ENCODE measurements at places on chromosomes 2 and 18. TPM values are rescaled to one million over a fixed set of nuclear protein-coding genes. Genes with fewer than 3 reads are reported as not detected.

DNA sequence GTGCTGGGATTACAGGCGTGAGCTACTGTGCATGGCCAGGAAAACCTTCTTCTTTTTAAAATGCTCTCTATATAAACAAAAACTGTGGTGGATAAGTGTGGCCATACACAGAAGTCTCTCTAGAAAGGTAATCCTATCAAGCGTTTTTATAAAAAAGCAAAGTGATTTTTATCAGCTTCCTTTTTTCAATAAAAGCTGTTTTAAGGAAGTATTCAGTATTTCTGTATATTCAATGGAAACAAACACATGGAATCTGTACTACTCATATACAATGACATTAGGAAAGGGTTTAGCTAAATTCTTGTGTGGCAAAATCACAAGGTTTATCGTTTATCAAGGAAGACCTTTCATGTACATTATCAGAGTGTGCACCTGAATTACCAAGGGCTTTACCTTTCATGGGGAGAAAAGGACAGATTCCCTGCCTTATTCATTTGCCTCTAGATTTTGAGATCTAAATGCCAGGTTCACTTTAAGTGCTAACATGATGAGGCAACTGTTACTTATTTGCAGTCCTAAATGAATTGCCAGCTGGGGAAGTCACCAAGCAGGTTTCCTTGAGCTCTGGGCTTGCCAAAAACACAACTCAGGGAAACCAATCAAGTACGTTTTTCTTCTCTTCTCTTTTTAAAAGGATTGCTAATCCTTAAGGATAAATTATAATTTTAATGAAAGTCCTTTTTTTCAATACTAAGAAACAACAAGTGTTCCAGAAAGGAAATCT lies 70.8 kb downstream of the RTN4 start:
- no peak for DNase-seq

DNA sequence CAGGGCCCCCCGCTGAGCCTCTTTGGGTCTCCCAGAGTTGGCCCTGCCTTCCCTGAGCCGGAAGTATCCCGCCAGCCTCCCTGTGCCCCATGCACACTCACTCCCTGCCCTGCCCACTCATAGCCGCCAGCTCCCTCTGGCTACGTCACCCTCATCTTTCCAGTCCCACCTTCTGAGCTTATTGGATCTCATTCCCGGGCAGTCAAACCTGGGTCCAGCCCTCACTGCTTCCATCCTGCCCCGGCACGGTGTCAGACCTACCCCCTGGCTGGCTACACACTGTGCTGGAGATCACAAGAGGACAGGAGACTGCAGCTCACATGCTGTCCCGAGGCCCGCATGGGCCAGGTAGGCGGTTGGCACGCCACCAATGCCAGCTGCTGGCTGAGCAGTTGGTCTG lies 147.2 kb downstream of the ASB1 start:
- no peak for DNase-seq

GRCh38 chr18:7974200-7974874 lies 407.2 kb downstream of the PTPRM start:
- DNase-seq, result no peak

GRCh38 chr2:19111354-19111753 lies 247.1 kb downstream of the OSR1 start:
- peak; percentile 63 for DNase-seq

- DNase-seq, result no peak
These were observed 50.3 kb upstream of the ETAA1 start for GRCh38 chr2:67346718-67347407.

- DNase-seq, result peak; percentile 58
These were observed 31.6 kb downstream of the TWSG1 start for GRCh38 chr18:9366126-9366714.

GRCh38 chr2:118249531-118249930 lies 161.3 kb downstream of the INSIG2 start:
- peak; percentile 62 for DNase-seq

GRCh38 chr2:200795028-200795440 lies 16.7 kb upstream of the BZW1 start:
- no peak for DNase-seq

DNA sequence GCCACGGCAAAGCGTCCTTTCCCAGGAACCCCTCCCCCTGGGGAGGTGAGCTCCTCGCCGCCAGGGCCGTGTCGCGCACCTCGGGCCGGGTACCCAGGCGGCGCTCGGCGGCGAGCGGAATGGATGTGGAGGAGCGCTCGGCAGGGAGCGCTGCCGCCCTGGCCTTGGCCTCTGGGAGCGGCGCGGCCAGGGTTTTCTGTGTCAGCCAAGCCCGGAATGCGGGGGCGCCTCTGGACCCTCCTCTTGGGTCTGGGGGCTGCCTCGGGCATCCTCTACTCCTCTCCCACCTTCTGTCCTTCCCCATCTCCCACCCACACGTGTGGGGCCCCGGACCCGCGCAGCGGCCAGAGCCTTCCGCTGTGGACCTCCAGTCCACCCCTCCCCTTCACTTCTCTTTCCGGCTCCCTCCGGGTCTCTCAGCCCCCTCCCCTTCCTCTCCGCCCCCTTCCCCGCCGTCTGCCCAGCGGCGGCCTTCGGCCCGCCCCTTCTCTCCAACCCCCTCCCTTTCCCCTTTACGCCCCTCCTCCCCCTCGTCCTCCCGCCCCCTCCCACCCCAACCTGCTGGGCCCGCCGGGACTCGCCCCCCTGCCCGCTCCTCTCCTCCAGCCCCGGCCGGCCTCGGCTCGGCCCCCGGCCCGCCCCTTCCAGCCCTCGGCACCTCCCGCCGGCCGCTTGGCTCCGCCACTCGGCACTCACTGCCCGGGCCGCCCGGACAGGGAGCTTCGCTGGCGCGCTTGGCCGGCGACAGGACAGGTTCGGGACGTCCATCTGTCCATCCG lies at the start of gene MERTK:
Gene MERTK (plus strand): TSS at position 684 of the 779 bp plus-strand sequence. CDS start 129 bp downstream, outside the sequence.
- peak; percentile 92 for DNase-seq

DNA sequence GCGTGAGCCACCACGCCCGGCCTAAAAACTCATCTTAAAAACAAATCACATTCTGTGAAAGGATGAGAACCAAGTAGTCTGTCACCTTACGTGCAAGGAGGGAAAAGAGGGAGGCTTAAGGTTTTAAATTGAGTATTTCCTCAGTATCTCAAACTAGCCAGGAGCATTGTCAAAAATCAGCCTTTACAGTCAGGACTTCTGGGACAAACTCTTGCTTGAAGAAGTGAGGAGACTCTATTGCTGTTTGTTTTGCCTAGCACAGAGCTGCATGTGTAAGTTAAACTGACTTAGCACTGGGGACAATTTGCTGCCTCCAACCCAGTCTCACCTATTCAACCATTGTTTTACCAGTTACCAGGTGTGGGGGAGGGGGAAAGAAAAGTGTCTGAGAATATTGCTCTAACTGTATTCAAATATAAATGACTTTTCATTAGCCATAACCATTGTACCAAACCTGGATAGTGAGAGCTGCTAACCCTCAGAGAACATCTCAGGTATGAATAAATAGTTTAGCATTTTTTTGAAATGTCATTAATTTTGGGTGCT lies 3.6 kb downstream of the INO80D start:
- no peak for DNase-seq

GRCh38 chr2:68878071-68878711 lies 7.0 kb upstream of the BMP10 start:
- no peak for DNase-seq

DNA sequence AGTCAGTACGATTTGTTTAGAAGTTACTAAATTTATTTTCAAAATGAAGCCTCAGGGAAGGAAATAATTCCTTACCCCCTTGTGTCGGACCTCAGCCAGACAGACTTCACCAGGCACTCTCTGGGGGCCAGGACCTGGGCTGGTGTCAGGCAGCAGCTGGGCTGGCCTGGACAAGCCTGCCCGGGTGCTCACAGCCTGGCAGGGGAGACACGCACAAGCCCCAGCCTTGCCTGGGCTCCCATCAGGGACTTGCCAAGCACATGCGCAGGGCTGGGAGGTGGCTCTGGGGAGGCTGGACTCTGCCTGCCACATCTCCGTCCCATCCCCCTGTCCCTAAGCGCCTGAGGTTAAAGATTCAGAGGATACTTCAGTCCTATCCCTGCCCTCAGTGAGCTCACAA lies 56.8 kb upstream of the HS6ST1 start:
- no peak for DNase-seq

DNA sequence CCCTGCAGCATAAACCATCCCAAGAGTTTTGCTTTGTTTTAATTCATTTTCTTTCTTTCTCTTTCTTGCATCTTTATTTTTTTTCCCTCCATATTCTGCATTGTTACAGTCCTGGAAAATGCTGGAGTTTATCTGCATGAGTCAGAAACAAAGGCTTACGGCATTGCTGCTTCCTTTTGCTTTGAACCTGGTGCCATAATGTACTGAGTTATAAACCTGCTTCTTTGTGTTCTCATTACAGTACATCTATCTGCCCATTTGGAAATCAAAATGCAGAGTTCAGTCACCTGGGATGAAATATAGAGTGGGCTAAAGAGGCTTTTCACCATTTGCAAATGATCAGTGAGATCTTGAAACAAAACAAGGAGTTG lies 1009.2 kb upstream of the FANCL start:
- DNase-seq, result no peak

DNA sequence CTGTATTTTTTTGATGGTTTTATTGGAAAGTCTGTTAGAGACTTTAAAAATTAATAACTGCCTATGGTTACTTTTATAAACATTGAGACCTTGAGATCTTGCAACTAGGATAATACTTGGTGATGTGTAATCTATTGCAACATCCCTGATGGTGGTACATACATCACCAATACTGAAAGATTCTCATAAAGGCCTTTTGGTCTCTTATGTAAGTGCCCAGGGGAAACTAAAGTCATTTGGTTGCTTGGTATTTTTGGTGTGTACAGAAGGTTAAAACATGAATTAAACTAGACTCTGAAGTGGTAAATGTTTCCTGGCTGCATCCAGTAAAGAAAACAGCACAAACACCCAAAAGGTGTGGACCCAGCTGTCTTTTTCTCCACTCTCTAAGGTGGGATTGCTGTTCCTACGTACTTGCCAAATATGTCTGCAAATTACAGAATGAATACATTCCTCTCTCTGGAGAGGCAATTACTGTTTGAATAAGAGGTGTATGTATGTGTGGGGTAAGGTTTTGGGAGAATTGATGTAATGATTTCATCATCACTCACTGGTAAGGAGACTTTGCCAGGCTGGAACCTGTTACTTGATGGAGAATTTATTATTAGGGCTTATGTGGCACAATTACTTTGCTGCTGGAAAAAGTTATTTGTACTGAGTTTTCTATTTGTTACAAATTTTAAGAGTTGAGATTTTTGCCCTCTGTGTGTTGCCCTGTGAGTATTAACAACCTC lies 3.6 kb downstream of the B3GNT2 start:
- no peak for DNase-seq

DNA sequence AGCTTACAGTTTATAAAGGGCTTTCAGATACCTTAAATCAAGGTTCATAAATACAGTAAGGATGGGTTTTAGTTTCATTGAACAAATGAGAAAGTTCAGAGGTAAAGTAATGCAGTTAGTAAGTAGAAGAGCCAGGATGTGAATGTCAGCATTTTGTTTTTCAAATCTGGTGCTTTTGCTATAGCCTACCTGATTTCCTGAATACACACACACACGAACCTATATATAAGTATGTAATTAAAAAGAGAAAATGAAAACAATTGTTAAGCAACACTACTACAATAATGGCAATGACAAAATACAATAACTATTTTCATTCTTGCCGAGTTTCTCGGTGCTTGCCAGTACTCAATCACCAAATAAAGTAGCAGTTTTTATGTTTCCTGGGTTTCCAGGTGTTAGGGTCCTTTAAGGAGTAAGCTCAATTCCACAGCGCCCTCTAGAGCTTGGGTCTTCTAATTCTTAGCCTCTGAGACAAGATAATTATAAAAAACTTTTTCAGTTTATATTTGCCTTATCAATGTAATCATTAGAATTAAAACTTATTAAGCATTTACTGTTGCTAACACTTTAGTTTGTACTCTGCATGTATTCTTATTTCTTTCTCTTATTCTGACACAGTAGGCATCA lies 512.9 kb upstream of the ACVR2A start:
- no peak for DNase-seq

DNA sequence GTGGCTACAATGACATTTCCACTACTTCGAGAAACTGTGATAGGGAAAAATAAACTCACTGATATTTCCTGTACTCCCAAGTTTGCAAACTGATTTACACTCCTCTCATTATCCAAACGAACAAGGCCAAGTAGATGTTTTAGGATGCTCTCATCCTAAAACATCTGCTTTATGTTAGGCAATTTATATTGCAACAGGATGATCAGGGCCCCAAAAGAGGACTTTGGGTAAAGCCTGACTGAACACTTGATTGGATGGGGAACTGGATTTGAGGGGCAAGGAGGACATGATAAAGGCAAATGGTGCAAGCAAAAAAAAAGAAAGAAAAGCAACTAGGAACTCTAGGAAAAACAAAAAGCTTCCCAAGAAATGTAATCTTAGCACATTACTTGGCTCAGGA lies 2.1 kb upstream of the HES6 start:
- no peak for DNase-seq

DNA sequence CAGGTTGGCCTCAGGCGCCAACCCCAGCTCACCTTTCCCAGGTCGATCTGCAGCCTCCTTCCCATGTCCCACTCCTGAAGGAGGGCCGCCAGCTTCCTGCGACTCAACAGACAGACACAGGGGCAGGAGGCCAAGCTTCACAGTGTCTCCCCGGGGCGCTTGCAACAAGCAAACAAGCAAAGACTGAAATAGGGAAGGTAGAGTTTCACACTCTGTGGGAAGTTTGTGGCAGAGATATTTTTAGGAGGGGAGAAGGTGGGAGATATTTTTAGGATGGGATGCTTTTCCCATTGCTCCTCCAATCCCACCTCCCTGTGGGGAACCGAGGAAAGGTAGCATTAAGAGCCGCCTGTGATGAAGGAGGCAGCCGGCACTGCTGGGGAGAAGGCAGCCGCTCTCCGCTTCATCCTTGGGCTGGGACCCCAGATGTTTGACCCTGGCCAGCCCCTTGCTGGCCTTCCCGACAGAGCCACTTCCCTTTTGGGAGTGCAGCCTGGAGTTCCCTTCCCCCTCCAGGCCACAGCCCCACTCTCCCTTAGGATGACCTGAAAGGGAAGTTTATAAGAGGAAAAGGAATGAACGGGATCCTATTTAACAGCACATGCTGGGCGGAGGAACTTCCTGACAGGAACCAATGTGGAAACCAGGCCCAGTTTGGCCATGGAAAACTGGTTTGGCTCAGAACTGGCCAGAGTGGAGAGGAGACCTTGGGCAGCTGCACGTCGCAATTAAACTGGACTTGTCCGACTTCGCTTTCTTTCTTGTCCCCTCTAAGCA lies 142.2 kb upstream of the SMAD2 start:
- peak; percentile 65 for DNase-seq

- peak; percentile 83 for DNase-seq
These were observed 593 bp downstream of the ZNF514 start for GRCh38 chr2:95158891-95159619.

- peak; percentile 62 for DNase-seq
These were observed 373.1 kb upstream of the SYT4 start for GRCh38 chr18:43650426-43650825.

The RBFA gene
- polyA plus RNA-seq, result 24.0 TPM

The STARD6 gene
- polyA plus RNA-seq, result not detected

The CEBPZOS gene
- polyA plus RNA-seq, result 45.2 TPM

The FAM237A gene
- not detected for polyA plus RNA-seq

The LYPD6B gene
- not detected for polyA plus RNA-seq

The BMP10 gene
- polyA plus RNA-seq, result not detected

The MC4R gene
- polyA plus RNA-seq, result 0.24 TPM

Data from muscle of back (tissue), 13 donors.